Fibroblast of lung (primary cell): ENCODE measurements at places on chromosomes 7 and 10. TPM values are rescaled to one million over a fixed set of nuclear protein-coding genes. Genes with fewer than 3 reads are reported as not detected.

DNA sequence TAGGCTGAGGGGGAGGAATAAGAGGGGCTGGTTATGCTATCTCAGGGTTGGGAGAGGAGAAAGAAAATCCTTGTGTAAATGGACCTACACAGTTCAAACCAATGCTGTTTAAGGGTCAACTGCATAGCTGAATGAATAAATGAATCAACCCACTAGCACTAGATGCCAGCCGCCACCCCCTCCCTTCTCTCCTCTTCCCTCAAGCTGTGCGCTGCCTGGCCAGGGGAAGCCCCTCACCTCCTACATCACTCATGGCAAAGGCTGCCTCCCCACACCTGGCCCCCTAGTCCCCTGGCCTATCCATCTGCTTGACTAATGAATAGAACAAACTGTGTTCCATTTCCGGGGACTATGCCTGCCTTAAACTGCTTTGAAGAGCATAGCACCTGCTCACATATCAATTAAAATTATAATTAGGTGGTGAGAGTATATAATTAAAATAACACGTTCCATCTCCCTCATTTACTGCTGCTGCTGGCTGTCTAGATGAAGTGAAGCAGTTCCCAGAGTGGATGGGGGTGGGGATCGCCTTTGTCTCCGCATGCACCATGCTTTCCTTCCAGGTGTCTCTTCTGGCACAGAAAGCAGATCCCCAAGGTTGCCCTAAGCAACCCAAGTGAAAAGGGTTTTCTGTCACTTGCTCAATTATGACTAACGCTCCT, 32.6 kb downstream of the GRID1 start:
- H3K4me3 ChIP-seq = no peak overlapping the region
- no peaks in the 10 kb centered on the region for H3K27me3 ChIP-seq
- H3K36me3 ChIP-seq = no peaks in the 10 kb centered on the region
- no peak overlapping the region for H3K27ac ChIP-seq
- DNase-seq = no peak

DNA sequence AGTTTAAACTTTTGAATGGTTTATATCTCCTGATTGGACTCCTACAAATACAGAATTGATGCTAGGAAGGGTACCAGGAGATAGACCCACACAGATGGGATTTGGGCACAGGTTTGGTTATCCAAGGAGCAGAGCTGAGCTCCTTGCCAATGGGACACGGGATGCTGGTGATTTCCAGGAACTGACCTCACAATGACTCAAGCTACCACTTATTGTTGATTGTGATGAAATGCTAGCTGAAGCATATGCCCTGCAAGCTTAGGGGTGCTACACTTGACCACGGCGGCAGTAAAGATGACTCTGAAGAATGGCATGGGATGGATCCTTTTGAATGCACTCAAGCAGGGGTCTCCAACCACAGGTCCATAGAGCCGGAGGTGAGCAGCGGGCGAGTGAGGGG, 45.5 kb upstream of the VKORC1L1 start:
- H3K36me3 ChIP-seq = no peaks in the 10 kb centered on the region
- H3K4me1 ChIP-seq = no peaks in the 10 kb centered on the region
- no peak overlapping the region for H3K4me3 ChIP-seq
- no peak overlapping the region for H3K27ac ChIP-seq
- H3K27me3 ChIP-seq = no peaks in the 10 kb centered on the region

- no peak for DNase-seq
Measured at GRCh38 chr7:112370436-112370835, 79.8 kb upstream of the IFRD1 start.

GRCh38 chr7:22833957-22834356, 11.3 kb upstream of the TOMM7 start:
- H3K4me3 ChIP-seq = no peak overlapping the region
- no peaks in the 10 kb centered on the region for H3K4me1 ChIP-seq
- no peak overlapping the region for H3K27ac ChIP-seq
- H3K36me3 ChIP-seq = no peaks in the 10 kb centered on the region

GRCh38 chr7:124032369-124033094, at the start of gene TMEM229A:
TSS of gene TMEM229A (minus strand) at chr7:124033067. CDS start at chr7:124033003, 64 bp downstream.
- peaks cover 14% of the 10 kb centered on the region for H3K27me3 ChIP-seq
- no peaks in the 10 kb centered on the region for H3K36me3 ChIP-seq
- peak within 1 kb of the TSS; percentile 10 for H3K4me3 ChIP-seq
- no peak within 1 kb of the TSS for H3K27ac ChIP-seq

- no peaks in the 10 kb centered on the region for H3K4me1 ChIP-seq
- H3K27me3 ChIP-seq = peaks cover 5% of the 10 kb centered on the region
- DNase-seq = no peak
- H3K27ac ChIP-seq = no peak overlapping the region
Measured at GRCh38 chr7:107826451-107826850, 23.4 kb upstream of the SLC26A3 start.

DNA sequence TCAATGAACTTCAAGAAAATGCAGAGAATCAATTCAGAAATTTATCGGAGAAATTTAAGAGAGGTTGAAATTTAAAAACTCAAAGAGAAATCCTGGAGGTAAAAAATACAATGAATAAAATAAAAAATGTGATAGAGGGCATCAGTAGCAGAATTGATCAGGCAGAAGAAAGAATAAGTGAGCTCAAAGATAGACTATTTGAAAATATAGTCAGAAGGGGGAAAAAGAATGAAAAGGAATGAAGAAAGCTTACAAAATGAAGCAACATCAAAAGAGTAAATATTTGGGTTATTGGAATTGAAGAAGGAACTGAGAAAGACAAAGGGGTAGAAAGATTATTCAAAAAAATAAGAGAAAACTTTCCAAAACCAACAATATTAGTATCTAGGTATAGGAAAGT, 291.4 kb downstream of the SH2D4B start:
- no peaks in the 10 kb centered on the region for H3K27me3 ChIP-seq
- H3K4me1 ChIP-seq = no peaks in the 10 kb centered on the region
- no peaks in the 10 kb centered on the region for H3K36me3 ChIP-seq
- DNase-seq = no peak
- H3K27ac ChIP-seq = no peak overlapping the region

DNA sequence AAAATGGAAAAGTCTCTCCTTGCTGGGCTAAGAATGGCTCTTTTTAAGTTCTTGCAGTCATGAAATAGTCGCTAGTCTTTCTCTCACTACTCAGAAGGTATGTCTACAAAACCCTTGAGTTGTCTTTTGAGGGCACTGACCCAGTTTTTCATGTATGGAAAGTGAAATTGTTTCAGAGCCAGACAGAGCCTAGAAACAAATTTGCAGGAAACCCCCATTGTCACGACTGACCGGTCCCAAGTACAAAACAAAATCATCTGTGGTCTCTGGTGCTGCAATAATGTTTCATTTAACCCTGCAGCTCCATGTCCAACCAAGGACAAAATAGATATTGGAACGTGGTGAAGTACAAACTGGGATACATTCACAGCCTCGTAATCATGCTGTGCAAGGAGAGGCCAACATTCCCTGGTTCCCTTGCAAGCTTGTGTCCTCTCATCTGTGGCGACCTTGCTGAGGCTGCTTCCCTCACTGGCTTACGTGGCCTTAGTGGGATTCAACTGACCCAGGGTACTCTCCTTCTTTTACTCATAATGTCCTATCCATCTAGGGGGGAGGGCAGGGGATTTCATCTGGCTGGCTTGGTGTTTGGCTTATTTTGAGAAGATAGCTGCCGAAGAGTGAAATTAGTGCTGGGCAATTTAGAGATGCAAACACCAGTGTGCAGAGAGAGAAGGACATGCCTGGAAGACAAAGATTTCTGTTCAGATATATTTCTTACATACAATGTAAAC, 172.5 kb downstream of the IPMK start:
- H3K36me3 ChIP-seq = no peaks in the 10 kb centered on the region
- H3K4me1 ChIP-seq = no peaks in the 10 kb centered on the region
- H3K27ac ChIP-seq = no peak overlapping the region
- DNase-seq = no peak
- H3K27me3 ChIP-seq = no peaks in the 10 kb centered on the region

DNA sequence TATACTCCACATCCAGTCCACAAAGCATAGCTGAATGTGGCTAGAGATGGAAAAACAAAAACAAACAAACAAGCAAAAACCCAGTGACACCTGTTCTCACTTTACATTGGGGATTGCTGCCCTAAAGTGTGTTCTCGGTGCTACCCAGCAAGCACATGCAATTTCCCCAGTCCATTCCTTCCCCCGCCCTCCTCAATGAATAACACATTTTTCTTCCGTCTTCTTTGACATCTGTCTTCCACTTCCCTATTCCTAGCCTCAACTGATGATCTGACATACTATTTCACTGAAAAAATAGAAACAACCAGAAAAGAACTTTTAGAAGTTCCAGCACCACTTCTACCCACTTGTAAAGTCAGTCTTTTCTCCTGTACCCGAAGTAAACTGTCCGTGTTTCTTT, 147.1 kb downstream of the MALRD1 start:
- H3K4me3 ChIP-seq = no peak overlapping the region
- H3K36me3 ChIP-seq = no peaks in the 10 kb centered on the region
- H3K4me1 ChIP-seq = no peaks in the 10 kb centered on the region

DNA sequence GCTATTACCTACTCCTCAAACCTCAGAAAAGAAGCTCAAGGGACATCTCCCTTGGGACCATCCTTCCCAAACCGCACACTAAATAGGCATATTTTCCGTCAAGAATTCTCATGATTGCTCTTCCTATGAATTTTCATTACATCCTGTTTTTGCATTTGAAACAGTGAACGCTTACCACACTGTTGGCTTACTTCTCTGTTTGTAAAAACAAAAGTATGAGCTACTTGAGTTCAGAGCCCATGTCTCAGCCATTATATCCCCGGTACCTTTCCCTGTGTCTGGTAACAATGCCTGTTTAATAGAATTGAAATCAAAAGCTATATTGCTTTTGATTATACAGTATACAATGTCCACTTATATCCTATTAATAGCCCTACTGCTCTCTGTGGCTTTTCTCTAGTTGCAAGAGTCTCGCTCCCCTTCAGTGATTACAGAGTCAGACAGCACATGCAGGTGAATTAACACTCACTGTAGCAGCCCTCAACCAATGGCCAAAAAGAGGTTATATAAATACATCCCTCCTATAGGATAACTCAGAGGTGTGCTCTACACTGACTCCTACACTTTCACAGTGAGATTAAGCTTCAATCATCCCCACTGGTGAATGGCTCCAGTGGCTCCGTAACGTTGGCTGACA, 264.4 kb downstream of the SORCS1 start:
- no peaks in the 10 kb centered on the region for H3K27me3 ChIP-seq
- H3K4me1 ChIP-seq = no peaks in the 10 kb centered on the region
- DNase-seq = no peak
- no peaks in the 10 kb centered on the region for H3K36me3 ChIP-seq
- no peak overlapping the region for H3K27ac ChIP-seq
- H3K4me3 ChIP-seq = no peak overlapping the region

- no peak overlapping the region for H3K4me3 ChIP-seq
- no peaks in the 10 kb centered on the region for H3K4me1 ChIP-seq
- no peak for DNase-seq
Measured at GRCh38 chr10:132451506-132452215, 54.7 kb downstream of the PWWP2B start.

DNA sequence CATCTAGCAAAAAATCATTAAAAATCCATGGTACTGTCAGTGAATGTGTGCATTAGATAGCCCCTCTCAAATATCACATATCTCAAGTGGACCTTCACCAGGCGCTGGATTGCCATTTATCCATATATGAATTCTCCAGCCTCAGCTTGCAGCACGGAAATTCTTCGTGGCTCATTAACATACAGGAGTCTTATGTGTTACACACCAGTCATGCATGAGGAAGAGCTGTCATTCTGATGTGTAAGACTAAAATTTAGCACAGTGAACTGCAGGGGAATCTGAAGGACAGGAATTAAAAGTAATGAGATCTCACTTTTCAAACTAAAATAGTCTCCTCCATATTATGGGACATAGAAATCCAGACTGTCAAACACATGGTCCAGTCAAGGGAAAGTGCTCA, 542.4 kb upstream of the DPP6 start:
- DNase-seq = no peak
- H3K4me3 ChIP-seq = no peak overlapping the region
- H3K36me3 ChIP-seq = no peaks in the 10 kb centered on the region
- H3K4me1 ChIP-seq = no peaks in the 10 kb centered on the region
- no peak overlapping the region for H3K27ac ChIP-seq

GRCh38 chr7:104150470-104150869, 57.3 kb downstream of the ORC5 start:
- DNase-seq = no peak
- no peaks in the 10 kb centered on the region for H3K27me3 ChIP-seq
- H3K27ac ChIP-seq = no peak overlapping the region
- H3K36me3 ChIP-seq = no peaks in the 10 kb centered on the region
- H3K4me3 ChIP-seq = no peak overlapping the region

DNA sequence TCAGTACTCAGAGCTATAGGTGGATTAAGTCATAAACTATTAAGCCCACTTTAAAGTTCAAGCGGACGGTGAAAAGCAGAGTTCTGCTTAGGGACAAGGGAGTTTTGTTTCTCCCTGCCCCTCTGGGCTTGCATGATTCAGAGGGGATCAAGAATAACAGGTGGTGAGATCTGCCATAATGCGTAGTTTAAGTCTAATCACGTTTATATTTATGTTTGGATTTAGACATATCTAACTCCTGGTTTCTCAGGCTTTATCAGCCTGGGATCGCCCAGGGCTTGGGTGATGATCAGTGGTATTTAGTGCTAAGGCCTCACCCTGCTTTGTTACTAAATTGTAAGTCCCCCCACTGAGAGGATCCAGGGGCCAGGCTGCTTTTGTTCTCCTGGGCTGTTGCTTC, 335.4 kb upstream of the NRP1 start:
- no peaks in the 10 kb centered on the region for H3K36me3 ChIP-seq
- no peaks in the 10 kb centered on the region for H3K4me1 ChIP-seq
- H3K27ac ChIP-seq = no peak overlapping the region
- H3K4me3 ChIP-seq = no peak overlapping the region

DNA sequence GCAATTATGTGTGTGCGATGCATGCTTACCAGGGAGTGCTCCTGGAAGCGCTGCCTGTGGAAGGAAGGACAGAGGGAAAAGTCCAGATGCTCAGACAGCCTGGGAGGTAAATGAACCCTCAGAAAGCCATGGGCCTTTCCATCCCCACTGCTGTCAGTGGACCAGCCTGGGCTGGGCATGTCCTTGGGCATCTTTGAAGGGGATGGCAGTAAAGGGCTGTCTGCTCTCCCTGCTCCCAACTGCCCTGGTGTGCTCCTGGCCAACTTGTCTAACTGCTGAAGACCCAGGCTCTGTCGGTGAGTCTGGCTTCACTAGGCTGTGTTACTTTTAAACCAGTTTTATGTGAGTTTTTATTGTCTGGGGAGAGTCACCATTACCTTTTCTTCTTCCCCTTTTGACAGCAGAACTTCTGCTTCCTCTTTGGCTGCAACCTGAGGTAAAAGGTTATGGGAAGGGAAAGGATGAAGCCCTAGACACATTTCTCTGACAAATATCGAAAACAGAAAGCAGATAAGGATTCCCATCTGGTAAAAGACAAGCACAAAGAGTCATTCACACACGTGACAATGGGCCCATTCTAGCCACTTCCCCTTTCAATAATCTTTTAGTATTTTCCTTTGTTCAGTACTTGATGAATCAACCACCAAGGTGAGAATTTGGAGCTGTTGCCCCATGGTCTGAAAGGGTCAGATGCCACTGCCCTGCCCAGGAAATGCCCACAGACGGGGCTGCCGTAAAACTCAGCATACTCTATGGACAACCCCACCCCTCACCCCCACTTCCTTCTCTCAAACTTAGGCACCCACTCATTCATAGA, 27.6 kb upstream of the PIK3AP1 start:
- no peak overlapping the region for H3K27ac ChIP-seq
- H3K36me3 ChIP-seq = no peaks in the 10 kb centered on the region
- no peak overlapping the region for H3K4me3 ChIP-seq
- no peaks in the 10 kb centered on the region for H3K4me1 ChIP-seq

Gene CFAP43
- total RNA-seq = under 0.01 and 0.26 TPM in 2 replicates

Gene CFAP46
- total RNA-seq = 0.26 and 0.66 TPM in 2 replicates

Gene WNT16
- 3.8 TPM in 1 of 2 replicates, not detected in the other for total RNA-seq

Gene ATOH7
- under 0.01 TPM in 1 of 2 replicates, not detected in the other for total RNA-seq

Gene MBL2
- not detected in 2 replicates for total RNA-seq

Gene BCCIP
- 31.3 and 32.0 TPM in 2 replicates for total RNA-seq
